ENCODE measurements at places on chromosomes 7 and 10.
A peak's percentile ranks its signal among the peaks of the same experiment; 100 is the strongest.

GRCh38 chr7:77351539-77352004, 64.6 kb downstream of the GSAP start:
- DNase-seq: peak; percentile 44

GRCh38 chr7:103821092-103821491, 168.4 kb downstream of the RELN start:
- DNase-seq: no peak

DNA sequence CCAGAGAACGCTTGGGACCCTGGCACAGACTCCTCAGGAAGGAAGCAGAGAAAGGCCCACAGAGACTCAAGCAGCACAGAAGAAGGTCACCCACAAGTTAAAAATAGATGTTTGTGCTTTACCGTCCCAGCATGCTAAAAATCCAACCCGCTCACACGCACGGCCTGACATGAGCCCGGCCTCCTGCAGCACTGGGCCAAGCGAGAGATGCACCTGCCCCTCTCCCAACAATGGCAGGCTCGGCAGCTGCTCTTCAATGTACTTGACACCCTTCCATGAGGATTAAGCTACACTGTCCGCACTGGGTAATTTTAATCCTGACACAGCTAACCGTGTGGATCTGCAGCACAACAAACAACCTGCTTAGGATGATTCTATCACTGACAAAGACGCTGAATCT, 9.3 kb downstream of the DIP2C start:
- DNase-seq: no peak

DNA sequence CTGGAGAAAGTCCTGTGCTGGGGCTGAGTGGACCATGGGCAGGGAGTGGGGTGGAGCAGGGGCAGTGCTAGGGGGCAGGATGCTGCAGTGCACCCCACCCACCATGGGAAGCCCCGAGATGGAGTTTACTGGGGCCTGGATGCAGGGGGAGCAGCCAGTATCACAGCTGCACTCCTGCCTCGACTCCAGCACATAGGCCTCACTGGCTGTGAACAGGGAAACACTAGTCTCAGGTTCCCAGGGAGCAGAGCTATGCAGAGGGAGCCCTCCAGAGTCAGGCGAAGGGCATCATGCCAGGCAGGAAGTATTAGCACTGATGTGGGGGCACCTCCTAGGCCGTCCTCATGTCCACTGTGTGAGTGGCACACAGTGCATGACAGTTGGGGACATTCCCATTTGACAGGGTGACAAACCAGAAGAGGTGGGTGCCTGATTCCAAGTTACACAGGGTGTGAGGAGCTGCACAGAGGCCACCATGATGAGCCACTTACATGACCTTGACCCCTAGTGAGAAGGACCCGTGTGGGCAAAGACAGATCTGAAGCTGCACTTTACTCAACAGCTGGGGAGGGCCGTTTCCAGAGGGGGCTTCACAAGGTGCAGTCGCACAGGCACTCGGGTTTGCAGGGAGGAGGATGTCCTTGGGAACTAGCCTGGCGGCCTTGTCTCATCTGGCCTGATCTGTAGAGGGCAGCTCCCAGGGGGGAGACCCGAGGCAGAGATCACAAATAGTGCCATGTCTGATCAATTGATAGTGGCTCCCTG, 69.9 kb upstream of the LRRC4 start:
- DNase-seq: no peak

GRCh38 chr7:44347546-44348114, 22.2 kb upstream of the CAMK2B start:
- no peak for DNase-seq

DNA sequence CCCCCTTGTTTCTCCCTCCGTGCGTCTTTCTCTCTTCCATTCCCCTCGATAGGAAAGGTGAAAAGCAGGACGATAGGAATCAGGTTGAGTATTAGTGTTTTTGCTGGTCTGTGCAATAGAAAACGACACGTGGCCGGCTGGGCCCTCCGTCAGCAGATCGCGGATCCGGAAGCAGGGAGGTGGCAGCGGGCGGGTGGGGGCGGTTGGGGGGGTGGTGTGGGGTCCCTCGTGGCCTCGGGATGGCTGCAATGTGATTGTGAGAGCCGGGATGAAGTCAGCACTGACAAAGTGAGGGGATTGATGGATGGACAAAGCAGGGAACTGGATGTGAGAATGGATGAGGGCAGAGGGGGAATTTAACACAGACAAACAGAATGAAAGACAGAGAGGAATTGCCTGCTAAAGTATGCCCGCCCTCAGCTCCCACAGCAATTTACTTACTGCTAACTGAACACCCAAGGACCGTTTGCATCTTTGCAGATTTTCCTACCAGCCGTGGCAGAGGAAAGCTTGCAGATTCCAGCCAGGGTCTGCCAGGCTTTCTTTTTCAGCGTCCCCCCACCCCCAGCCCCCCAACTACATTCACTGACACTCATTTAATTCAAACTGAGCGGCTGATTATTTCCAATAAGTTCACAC, 280.9 kb downstream of the LRMDA start:
- DNase-seq: no peak

DNA sequence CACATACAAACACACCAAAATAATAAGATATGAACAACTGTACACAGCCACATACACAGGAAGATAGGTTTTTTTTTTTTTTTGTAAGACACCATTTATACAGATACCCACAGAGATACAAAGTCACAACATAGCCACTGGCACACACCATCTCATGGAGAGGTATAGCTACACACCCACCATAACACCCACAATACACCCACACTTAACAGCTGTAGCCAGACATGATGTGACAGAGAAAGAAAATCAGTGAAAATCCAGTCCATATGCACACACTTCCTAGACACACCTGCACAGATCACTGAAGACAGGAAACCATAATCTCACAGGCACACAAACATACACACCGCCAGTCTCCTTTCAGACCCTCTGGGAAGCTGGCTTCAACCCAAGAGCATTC, 62.4 kb upstream of the PAX2 start:
- DNase-seq: no peak

DNA sequence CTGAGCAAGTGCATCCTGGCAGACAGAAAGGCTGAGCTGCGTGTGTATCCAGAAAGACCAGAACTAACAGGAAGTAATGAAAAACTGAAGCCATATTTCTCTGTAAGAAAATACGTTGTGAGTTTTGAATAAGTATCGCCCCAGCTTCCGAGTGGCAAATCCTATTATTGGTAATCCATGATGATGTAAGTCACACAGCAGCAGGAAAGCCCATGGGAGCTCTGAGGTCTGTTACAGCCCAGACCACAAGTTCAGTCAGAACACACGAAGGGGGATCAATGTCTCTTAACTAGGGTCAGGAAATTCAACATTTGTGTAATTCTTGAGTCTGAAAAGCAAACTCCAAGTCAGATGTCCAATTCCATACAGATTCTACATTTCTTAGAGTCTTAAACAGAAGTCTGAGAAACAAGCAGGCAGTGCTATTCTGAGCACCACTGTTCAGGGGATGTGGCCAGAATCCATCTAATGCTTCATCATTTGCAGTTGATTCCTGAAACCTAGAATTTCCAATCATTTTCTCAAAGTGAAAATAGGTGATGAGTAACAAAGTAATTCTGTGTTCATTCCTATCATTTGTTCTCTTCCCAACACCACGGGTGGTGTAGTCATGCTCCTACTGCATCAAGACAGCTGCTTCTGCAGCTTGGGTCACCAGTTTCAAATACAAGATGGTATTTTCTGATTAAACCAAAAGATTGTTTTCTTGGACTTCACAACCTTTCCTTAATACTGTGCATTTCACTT, at the start of gene LRIT2:
TSS of gene LRIT2 (minus strand) at position 118 of the 747 bp plus-strand sequence. CDS start at position 94, 24 bp downstream.
- no peak for DNase-seq

DNA sequence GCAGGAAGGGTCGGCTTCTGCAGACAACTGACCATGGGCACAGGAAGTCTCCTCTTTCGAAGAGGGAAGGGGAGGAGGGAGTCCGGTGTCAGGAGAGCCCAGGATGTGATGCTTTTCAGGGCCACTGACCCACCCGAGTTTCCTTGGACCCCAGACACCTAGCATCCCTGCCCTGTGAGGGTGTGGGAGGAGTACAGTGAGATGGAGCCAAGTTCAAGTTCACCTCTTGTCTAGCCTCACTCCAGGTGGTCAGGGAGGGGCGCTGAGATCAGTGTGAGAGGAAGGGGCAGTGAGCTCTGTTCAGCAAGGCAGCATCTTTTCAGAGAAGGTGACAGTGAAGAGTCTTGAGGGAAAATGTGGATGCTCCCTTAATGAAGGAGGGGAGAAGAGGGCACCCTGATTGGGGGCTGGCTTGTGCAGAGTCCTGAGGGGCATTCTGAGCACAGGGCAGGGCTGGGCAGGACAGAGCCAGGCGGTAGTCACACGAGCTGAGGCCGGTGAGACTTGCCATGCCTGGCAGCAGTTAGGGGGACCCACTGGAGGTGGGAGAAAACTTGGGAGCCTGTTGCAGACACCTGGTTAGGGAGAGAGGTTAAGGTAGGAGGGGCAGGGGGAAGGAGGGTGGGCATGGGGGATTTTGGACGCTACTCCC, 49.7 kb downstream of the ADCY1 start:
- no peak for DNase-seq

DNA sequence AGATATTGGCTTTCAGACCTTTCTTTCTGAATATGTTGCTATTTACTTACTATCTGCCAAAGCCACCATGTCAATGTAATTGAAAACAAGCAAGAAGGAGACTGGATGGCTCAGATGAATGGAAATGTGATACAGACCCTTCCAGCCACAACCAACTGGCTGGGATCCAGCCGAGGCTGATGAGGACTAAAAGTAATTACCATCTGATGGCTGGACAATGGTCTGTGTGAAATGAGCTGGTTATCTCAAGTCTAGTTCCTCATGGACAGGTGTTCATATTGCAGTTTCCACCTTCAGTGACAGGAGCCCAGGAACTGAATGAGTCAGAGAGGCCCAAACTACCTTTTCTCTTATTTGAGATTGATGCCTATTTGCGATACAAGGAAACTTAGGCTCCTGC, 267.5 kb downstream of the GATA3 start:
- no peak for DNase-seq

DNA sequence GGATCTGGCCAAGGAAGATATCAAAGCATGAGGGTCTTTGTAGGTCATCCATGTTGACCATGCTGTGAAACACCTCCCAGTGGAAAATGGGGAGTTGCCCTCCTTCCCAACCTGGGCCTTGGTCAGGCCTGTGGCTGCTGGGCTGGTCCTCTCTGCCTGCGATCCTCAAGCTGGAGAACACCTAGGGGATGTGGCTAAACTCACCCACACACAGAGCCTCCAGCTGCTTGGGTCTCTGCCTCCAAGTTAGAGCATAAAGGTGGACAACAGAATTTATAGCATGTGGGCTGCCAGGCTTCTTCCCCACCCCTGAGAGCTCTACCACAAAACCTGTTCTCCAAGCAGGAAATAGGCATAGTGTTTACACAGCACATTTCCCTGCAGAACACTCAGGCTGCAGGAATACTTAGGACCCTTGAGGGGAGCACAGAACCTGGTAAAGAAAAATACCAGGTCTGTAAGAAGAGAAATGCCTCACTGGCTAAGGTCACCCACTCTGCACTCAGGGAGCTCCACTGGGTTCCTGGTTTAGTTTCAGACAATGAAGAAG, at the start of gene SFTPA2:
TSS of gene SFTPA2 (minus strand) at position 248 of the 550 bp plus-strand sequence. CDS start 924 bp downstream, outside the sequence.
- DNase-seq: no peak

- no peak for DNase-seq
Observed at GRCh38 chr7:6476596-6477317, 29.0 kb upstream of the DAGLB start.

DNA sequence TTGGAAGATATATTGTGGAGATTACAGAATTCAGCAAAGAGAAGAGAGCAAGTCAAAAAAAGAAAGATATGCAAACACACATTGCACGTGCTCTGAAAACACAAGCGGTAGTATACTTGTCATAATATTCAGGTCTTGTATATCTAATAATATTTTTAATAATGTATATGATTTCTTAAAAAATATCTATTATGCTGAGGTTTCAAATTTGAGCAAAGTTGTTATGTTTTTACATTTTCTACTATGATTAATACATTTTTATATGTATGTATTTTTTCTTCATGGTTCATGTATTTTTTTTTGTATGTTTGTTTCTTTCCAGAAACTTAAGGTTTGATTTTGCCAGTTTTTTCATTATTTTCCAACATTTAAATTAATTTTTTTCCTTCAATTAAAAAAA, 752.4 kb upstream of the VSTM2A start:
- DNase-seq: no peak

- DNase-seq: no peak
Observed at GRCh38 chr7:138483531-138483930, 23.5 kb downstream of the TRIM24 start.

- no peak for DNase-seq
Observed at GRCh38 chr10:101484175-101484745, 103.8 kb downstream of the POLL start.

DNA sequence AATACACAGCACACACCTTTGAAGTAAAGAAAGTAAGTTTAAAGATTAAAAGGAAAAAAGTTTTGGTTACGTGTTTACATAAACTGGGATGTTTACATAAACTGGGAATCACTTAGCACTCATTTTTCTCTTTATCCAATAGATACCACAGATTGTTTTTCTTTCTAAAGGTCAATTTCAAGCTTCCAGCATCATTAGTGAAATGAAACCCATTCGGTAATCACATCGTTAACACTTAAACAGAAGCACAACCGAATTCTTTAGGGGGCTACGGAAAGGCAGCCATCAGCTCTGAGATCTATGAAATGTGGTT, 1.1 kb downstream of the ODAD2 start:
- DNase-seq: no peak

GRCh38 chr7:157482025-157482424, 145.2 kb downstream of the DNAJB6 start:
- DNase-seq: no peak

DNA sequence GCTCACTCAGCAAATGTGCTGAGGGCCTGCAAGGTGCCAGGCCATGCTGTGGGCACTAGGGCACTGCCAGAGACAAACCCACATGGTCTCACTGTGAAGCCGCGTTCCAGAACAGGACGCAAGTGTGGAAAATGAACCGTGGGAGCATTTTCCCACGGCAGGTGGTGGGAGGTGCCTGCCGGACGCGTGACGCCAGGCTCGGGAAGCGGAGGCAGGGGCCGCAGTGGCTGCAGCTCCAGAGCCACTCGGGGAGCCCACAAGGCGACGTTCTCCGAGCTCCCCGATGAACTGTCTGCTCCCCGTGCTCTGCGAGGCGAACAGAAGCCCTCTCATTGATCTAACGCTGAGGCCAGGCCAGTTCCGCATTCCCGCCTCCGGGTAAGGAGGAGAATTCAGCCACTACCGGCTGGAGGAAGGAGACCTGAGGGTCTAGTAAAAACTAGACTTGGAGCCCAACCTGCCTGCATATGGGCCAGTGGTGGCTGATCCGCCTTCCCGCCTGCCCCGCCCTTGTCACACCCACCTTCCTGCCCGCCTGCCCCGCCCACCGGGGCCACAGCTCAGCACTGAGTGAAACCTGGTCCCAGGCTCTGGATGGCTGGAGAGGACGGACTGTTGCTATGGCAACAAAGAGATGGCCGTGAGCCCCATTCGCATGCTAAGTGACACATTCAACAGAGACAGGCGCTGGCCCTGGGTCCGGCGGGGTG, 13.1 kb downstream of the ADGRA1 start:
- DNase-seq: no peak
